ENCODE measurements at places on chromosomes 4 and X.
A peak's percentile ranks its signal among the peaks of the same experiment; 100 is the strongest.

DNA sequence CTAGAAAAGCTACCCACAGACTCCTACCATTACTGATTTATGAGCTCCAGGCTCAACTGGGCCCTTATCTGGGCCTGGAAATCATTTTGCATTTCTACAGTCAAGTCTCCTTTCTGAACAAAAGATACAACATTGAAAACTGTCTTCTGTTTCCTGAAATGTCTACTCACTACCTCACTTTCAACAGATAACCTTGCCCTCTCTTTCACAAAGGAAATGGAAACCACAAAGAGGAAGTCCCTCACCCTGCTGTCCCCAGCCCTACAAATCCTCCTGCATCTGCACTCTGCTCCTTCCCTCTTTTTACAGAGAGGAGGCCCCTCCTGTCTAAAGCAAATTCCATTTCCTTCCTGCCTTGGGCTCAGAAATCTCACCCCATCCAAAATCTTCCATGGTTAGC is 24.8 kb upstream of the CYBB start:
- DNase-seq, result no peak

DNA sequence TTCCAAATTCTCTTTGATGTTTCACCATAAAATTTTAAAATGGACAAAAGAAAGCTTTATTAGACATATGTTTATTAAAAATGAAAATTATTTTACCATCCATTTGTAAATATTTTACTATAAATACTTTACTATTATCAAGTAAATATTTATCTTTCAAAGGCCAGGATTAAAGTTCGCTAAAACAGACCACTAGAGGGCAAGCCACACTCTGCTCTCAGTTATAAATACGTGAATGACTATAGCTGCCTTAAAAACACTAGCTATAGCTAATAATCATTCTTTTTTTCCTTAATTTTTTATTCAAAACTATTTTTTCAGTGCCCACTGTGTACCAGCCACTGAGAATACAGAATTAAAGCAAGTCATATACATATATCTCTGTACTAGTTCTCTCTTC is 38.6 kb downstream of the UNC5C start:
- peak; percentile 29 for DNase-seq

DNA sequence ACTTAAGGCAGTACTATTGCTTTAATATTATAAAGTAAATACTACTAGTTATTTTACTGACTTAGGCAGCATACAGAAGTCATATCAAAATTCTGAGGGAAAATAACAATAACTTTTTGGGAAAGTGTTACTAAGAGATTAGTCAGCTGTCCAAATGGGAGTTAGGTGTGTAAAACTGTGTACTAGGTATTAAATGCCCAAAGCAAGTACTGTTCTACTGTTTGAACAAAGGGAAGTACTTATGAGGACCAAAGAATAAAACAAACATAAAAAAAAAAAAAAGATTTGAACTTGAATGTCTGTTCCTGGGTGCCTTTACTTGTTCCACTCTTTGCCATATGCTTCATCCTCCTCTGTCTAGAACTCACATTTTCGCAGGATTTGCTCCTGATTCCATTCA is 174.4 kb downstream of the MSL3 start:
- no peak for DNase-seq

GRCh38 chr4:80024335-80024734 is 48.7 kb downstream of the ANTXR2 start:
- DNase-seq, result no peak

GRCh38 chr4:164343472-164343976 is 410.4 kb upstream of the SMIM31 start:
- no peak for DNase-seq

GRCh38 chr4:41933997-41934503 is 1.2 kb upstream of the TMEM33 start:
- DNase-seq, result no peak

DNA sequence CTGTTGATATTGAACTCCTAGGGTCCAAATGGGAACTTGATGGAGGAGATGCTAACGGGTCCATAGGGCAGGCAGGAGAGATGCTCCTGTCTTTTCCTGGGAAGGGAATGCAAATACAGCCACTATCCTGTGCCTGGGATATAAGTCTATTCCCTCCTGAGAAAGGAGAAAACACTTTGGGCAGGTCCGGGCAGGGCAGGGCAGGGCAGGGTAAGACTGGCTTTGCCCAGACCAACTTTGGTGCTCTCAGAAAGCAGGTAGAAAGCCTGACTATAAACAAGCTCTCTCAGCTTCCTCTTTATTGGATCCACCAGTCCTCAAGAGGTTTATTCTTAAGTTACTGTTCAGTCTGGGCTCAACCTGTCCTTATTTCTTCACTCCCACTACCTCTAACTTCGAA is 232.3 kb downstream of the PTTG2 start:
- no peak for DNase-seq

DNA sequence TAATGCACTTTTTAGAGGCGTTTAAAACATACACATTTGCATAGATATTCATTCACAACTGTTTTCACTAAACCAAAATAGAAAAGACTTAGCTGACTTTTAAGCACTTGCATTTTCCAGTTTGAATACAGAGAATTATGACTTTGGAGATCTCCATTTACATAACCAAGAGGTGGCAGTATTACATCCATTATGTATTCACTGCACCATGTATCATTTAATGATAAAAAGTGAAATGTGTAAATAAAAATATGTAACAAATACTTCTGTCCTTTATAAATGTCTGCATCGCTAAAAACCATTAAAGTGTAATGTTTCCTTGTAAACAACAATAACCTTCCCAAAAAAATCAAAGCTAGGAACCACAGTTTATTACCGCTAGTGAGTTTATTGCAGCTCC is 413.2 kb downstream of the FGF13 start:
- no peak for DNase-seq

- DNase-seq, result peak; percentile 82
Observed at GRCh38 chr4:93396272-93396671, 432.3 kb upstream of the ATOH1 start.

DNA sequence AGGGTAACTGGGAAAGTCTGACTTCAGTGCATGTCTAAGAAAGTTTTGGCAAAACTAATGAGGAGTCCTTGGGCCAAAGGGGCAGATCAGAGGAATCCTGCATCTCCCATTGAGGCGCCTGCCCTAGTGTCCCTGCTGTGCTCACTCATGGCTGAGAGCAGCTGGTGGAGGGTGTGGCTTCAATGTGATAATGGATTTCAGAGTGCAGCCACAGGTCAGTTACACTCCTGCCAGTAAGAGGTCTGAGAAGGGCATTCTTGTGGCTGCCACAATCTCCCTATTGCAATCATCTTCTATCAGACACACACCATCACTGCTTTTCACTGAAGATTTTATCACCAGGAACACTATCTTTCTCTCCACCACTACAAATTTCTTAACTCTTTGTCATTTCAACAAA is 457.1 kb downstream of the MID1IP1 start:
- no peak for DNase-seq

Measured in fibroblast of skin of scalp (primary cell).